HL-60 (cell line): ENCODE measurements at places on chromosomes 16 and 17.

- DNase-seq = no peak
These were observed 9.9 kb downstream of the PCTP start for GRCh38 chr17:55760643-55761355.

DNA sequence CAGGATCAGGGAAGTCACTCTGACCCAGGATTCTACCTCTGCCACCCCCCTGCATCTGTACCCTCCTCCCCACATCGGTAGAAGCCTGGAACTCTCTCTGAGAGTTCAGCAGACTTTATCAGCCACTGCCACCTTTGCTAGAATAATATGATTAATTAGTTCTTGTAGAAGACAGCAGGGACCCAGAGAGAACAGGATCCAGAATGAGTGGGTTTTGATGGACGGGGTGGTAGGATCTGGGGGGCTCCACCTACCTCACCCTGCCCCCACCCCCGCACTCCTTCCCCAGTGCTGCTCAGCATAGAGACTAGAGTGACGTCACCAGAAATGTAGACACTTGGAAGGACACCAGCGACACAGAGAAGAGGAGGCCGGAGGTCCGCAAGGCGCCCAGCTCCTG, 33.5 kb downstream of the ABCC6 start:
- DNase-seq = no peak

- DNase-seq = no peak
These were observed 61.0 kb downstream of the TNRC6C start for GRCh38 chr17:78019367-78019975.

DNA sequence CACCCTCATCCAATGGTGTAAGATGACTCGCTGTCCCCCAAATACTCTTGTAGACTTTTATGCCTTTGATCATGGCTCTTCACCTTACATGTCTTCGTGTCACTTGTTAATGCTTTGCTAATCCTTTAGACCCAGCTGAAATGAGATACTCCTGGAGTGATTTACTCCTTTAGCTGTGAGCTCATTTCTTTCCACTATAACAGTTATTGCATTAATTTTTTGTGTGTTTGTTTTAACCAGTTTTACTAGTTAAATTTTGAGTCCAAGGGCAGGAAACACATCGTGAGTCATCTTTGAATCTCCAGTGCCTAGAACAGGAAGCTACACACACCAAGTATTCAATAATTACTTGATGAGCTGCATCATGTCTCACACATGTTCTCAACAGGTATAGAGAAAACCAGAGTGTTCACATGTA, 6.5 kb upstream of the CTCF start:
- DNase-seq = no peak

- peak; percentile 43 for DNase-seq
These were observed at the start of gene TMEM92 for GRCh38 chr17:50274142-50274896. TMEM92 (plus strand) TSS chr17:50274466; CDS start chr17:50274502, 36 bp downstream.
